ENCODE measurements at places on chromosomes 1 and 21.

GRCh38 chr1:37945743-37946702 is 830 bp downstream of the INPP5B start:
- peak; percentile 91 for DNase-seq

- no peak for DNase-seq
These were observed 1.7 kb downstream of the AKT3 start for GRCh38 chr1:243848165-243848857.

- DNase-seq = no peak
These were observed 132.9 kb downstream of the SYT2 start for GRCh38 chr1:202577381-202577780.

DNA sequence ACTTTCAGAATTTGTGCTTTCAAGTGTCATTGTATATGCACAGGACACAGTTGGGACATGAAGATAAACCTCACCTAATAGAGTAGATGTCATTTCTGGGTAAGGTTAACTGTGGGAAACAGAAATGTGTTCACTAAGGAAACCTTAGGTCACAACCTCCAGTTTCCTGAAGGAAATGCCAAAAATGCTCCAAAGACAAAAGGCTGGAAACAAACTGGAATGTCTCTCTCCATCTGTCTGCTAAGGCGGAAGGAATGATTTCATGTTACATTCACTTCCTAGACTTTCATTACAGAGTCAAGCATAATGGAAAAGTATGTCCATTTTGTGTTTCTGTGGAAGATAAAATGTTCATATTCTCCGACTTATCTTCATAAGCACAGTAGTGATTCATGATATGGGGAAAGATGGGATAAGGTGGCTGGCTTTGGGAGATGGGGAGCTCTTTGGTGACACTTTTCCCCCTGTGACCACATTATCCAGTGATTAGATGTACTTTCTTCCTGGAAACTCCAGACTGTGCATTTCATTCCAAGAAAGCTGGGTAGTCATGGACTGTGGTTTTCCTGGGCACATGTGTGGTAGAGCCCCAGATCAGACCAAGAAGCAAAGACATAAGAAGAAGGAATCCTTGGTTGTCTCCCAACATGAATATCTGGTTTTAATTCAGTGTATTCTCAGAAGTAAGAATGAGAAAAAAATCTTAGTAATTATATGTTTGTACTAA is 5.7 kb downstream of the S1PR1 start:
- DNase-seq = no peak

DNA sequence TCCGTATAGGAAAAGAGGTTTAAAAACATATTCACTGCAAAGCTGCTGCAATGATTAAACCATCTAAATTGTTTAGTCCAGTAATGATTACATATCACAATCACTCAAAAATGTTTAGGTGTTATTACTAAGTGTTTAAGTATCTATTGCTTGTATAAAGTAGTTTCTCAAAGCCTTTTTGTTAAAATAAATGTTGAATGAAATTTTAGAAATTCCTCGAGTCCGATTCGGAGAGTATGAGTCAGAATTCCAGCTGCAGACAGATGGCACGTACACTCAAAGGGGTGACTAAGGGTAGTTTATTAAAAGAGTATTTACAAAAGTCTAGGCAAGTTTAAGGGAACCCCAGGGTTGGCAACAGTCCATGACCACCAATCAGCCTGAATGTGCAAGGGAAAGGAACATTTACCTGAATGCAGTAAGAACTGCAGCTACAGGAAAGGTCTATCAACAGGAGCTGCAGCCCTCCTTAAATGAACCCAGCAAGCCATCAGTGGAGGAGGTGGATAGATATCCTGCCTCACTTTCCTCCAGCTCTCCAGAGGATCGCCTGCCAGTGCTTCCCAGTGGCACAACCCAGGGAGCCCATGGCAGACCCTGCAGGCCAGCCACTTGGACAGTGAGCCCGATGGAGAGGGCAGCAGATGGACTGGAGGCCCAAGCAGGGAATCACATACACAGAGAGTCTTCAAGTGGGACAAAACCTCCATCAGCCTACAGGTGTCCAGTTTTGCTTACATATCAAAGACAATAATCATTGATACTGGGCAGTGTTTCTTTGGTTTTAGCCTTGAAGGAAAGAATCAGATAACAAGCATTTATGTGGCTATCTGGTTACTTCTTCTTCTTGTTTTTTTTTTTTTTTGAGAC is 92.1 kb upstream of the SLC44A3 start:
- DNase-seq = peak; percentile 81

DNA sequence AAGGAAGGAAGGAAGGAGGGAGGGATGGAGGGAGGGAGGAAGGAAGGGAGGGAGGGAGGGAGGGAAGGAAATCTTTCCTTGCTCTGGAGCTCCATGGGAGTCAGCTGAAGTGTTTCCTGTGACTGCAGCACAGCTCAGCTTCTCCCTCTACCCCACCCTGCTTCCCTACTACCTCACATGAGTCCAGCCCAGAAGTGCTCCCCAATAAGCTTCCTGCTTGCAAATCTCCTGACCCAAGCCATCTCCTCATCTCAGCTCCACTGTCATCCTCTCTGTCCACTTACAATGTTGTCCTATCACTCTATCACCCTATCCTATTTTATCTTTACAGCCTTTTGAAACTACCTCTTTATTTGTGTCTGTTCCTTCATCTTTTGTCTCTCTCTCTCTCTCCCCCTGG is 52.9 kb upstream of the SSBP3 start:
- no peak for DNase-seq

- DNase-seq = no peak
These were observed 146.4 kb upstream of the BEND5 start for GRCh38 chr1:48923116-48923515.

DNA sequence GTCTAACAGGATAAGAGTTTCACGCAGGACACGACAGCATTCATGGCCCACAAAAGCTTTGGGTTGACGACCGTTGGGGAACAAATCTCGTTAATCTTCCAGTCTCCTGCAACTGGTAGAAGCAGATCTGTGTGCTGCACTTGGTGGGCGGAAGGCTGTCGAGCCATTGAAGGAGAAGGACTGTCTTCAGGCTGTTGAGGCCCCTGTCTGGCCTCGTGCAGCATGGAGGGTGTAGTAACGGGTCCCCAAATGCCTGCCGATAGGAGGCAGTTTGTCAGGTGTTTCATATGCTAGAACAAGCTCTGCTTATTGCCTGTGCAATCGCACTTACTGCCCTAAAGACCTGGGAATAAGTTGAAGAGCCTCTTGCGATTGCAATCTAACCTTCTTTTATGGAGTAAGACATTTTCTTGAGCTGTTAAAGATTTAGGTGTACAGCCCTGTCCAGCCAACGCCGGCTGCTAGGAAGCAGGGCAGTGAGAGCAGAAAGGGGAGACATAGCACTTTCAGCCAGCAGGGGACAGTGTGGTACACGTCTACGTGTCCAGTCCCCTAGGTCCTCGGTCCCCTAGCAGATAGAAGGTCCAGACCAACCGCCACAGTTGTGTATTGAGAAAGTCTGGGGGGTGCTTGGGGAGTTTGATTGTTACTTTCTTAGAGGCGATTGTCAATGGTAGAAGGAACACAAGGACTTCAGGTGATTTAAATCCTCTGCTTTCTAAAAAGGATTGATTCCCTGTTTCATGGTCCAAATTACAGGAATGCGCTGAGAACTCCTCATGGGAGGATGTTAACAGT is 102.3 kb upstream of the TMPRSS2 start:
- no peak for DNase-seq

- peak; percentile 97 for DNase-seq
These were observed 66.5 kb downstream of the TSEN15 start for GRCh38 chr1:184118046-184118445.

DNA sequence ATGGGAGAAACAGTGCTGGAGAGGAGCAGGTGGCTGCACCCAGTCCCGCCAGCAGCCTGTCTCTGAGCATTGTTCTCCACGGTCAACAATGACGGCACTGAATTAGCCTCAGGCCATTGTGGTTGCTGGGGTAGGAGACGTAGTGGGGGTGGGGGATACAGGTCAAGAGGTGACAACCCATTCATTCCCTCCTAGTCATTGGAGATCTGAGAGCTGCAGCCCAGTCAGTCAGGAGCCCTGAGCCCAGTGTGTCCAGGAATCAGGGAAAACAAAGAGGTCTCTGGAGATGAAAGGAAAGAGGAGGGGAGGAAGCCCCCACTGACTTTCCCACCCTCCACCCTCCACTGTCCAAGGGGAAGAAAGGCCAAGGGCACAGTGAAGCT is 15.3 kb downstream of the SMIM12 start:
- no peak for DNase-seq

GRCh38 chr1:100924991-100925390 is 29.1 kb downstream of the SLC30A7 start:
- no peak for DNase-seq

- DNase-seq = no peak
These were observed 44.0 kb upstream of the SCCPDH start for GRCh38 chr1:246680190-246680589.

- no peak for DNase-seq
These were observed 167.3 kb downstream of the PDE4B start for GRCh38 chr1:65959896-65960567.

Data from skeletal muscle cell (primary cell).